ENCODE measurements at places on chromosomes 16 and 17. TPM values are rescaled to one million over a fixed set of nuclear protein-coding genes. Genes with fewer than 3 reads are reported as not detected.

PNMT gene
- total RNA-seq, result 14.9 TPM

RND2 gene
- total RNA-seq, result 0.63 TPM

AOC2 gene
- not detected for total RNA-seq

DNA sequence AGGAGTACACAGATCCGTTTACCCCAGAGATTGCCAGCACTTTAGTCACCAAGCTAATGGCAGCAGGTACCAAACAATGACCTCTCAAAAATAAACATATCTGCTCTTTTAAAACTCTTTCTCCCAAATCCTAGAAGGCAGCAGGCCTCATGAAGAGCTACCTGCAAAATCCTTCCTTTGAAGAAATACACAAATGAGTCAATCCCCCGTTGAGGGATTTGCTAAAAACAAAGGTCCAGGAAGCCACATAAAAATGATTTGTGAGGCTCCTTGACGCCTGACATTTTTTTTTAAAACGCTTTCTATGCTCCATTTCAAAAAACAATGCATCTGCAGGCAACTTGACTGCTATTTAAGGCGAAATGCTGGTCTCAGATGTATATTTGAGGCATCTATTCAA is 58.2 kb downstream of the NACA2 start:
- no peak for DNase-seq

GRCh38 chr17:39676198-39676819 is 8.1 kb downstream of the PNMT start:
- no peak for DNase-seq

GRCh38 chr17:14731591-14731990 is 430.7 kb downstream of the HS3ST3B1 start:
- no peak for DNase-seq

GRCh38 chr17:6313835-6314234 is 121.1 kb downstream of the AIPL1 start:
- DNase-seq, result no peak

GRCh38 chr16:11571549-11571948 is 15.2 kb downstream of the LITAF start:
- no peak for DNase-seq

DNA sequence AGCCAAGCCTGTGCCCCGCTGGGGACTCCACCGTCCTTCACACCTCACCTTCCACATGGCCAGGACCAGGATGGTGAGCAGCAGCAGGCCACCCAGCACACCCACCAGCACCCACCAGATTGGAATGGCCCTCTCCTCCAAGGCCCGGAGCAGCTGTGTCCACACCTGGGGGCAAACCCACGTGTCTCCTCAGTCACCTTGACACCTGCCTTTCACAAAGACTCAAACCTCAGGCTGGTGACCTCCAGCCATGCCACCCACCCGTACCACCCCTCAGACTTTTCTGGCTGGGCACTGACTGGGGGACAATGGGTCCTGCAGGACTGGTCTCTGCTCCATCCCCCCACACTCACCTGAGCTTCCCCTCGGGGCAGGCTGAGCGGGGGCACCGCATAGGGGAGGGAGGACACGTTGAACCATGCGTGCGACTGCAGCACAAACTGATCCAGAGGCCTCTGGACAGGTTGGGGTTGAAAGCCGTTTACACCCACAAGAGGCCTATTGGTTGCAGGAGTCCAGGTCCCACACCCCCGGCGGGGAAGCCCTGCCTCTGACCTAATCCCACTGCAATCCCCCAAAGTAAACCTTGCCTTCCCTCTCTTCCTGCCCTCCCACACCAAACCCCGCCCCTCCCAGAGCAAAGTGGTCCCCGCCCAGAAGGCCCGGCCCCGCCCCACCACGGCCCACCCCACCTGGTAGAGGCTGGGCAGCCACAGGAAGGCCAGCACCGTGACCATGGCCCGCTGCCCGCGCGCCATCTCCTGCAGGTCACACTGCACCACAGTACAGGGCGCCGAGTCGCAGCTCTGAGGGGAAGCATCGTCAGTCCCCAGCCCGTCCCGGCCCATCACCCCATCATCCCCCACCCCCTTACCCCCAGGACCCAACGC is 10.9 kb upstream of the FAM171A2 start:
- no peak for DNase-seq

DNA sequence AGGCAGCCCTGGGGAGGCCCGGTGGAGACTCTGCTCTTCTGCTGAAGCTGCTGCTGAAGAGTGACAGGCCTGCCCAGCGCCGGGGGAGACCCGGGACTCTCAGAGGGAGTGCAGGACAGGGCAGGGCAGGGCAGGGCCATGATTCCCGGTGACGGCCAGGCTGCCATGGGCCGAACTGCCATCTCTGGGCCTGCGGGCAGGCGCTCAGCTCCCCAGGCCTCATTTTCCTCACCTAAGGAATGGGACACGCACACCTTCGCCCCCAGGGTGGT is 22.6 kb upstream of the SSTR5 start:
- DNase-seq, result no peak
